ENCODE measurements at places on chromosomes 6 and 20.

GRCh38 chr6:53847796-53848314, 53.0 kb downstream of the LRRC1 start:
- no peak for DNase-seq

- DNase-seq = peak; percentile 26
Measured at GRCh38 chr6:3259491-3259958, 778 bp downstream of the PSMG4 start.

DNA sequence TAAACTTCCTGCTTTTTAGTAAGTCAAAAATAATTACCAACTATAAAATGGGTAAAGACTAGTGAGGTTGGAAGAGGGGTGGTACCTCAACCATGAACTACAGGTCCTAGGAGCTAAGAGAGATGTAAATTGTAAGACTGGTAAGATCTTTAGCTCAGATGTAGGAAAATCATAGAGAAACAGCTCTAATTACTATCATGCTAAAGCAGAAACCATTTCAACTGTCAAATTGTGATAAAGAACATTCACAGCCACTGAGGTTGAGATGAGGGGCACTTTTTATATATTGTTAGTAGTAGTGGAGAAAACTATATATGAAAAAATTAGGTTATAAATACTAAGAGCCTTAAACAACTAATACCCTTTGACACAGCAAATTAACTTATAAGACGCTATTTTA, 20.0 kb downstream of the CDK19 start:
- no peak for DNase-seq

- no peak for DNase-seq
Measured at GRCh38 chr6:23642849-23643248, 483.2 kb upstream of the NRSN1 start.

- no peak for DNase-seq
Measured at GRCh38 chr6:144335311-144335861, 50.3 kb downstream of the UTRN start.

GRCh38 chr20:6704132-6704861, 63.2 kb upstream of the BMP2 start:
- no peak for DNase-seq

GRCh38 chr6:156582509-156582992, 194.6 kb upstream of the ARID1B start:
- DNase-seq = no peak

DNA sequence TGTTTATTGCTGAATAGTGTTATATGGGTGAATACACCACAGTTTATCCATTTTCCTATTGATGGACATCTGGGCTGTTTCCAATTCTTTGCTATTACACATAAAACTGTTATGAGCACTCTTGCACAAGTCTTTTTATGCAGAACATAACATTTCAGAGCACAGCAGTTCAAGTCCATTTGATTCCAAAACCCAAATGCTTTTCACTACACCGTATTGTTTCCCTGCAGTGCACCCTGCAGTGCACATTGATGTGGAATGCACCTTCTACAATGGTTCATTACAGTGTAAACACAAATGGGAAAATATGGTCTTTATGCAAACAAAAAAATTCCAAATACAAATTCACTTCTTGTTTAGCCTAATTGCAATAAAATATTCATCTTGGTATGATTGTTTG, 3.6 kb upstream of the SLC2A12 start:
- no peak for DNase-seq

DNA sequence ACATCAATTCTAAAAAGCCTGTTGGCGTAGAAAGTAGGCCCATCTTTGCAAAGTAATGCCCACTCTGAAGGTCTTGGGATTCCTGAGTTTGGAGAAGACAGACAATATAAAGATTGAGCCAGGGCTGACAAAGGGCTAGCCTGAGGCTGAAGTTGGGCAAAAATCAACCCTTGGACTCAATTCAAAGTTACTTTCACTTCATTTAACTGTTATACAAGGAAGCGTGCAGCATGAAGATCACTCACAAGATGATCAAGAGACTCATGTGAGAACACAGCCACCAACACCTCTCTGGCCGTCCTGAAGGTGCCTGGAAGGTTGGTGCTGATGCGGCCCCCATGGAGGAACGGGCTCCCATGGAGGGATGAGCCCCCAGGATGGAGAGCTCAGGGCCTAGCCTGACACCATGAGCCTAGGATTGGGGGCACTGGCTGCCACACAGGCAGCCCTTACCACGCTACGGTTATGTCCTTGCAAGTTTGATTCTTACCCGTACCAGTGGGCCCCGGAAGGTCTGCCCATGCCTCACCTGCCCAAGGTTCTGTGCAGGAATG, 26.6 kb downstream of the FOXC1 start:
- DNase-seq = no peak

DNA sequence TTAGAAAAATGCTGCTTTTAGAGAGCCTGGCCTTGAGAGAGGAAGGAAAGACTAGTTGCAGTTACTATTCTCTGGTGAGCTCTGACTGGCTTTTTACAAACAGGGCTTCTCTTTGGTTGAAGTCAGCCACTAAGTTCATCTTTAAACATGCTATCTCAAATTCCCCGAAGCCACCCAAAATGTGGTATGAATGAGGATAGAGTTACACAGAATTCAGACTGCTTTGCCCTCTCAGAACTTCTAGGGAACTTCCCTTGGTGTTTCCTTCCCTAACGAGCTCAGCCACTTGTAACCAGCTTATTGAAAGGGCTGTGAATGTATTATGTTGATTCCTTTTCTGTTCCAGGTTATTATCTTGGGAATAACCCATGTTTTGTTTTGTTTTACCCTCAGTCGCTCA, 73.5 kb downstream of the EFHC1 start:
- DNase-seq = no peak

GRCh38 chr6:5753209-5753608, 253.5 kb downstream of the NRN1 start:
- DNase-seq = no peak

- DNase-seq = no peak
Measured at GRCh38 chr6:11069760-11070159, 23.9 kb upstream of the SMIM13 start.

- DNase-seq = no peak
Measured at GRCh38 chr6:163748036-163748435, 333.5 kb downstream of the QKI start.

- DNase-seq = no peak
Measured at GRCh38 chr6:131023834-131024504, 39.1 kb downstream of the EPB41L2 start.

GRCh38 chr6:32716396-32716795, 24.8 kb upstream of the HLA-DQA2 start:
- DNase-seq = no peak

DNA sequence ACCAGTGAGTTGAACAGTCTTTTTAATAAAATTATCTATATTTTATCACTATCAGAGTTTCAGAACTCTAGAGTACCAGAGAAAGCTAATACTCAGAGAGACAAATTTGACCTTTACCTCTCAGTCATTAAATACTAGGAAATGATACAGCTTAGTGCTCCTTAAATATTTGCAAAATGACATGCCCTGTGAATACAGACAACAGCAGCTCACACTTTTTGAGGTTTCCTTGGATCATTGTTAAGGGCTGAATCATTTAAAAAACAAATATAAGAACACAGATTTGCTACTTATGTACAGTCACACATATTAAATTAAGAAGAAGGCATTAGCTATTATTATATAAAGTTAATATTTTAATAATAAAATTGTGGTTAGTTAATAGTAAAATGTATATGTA, 1158.7 kb upstream of the EYS start:
- no peak for DNase-seq

GRCh38 chr6:67722861-67723261, 912.2 kb upstream of the ADGRB3 start:
- no peak for DNase-seq

DNA sequence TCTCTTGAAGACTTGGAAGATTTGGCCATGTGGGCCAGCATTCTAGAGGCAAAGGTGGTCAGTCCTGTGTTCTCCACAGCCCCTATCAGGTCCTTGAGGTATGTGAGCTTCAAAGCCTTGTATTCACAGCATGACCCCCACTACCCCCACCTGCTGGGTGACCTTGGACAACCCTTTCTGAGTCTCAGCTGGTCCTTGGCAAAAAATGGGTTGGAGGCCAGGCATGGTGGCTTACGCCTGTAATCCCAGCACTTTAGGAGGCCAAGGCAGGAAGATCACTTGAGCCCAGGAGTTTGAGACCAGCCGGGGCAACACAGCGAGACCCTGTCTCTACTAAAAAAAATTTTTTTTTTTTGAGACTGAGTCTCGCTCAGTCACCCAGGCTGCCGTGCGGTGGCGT, 42.6 kb downstream of the UBE2V1 start:
- DNase-seq = no peak

- no peak for DNase-seq
Measured at GRCh38 chr6:38233161-38233791, 406.5 kb downstream of the BTBD9 start.

DNA sequence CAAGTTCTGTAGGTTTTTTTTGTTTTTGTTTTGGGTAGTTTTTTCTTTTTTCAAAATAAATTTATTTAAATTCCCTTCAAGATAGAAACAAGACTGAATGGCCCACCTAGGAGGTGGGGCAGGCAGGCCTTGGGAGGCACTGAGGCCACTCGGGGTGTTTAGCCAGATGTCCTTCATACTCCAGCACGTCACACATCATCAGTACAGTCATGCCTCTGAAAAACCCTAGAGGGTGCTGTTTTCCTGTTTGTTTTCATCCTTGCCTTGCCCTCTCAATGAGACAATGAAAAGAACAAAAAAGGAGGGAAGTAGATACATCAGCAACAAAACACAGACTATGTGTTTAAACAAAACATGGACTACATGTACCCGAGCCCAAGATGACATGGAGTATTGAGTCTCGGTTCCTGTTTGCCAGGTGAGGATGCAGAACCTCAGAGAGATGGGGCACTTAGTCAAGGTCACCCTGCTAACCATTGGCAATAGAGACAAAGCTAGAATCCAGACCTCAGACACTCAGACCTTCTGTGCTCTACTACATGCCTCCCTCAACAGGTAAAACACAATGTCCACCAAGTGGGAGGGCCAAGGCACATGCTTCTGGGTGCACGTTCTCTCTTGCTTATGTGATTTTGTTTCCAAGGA, 26.8 kb upstream of the CLIC5 start:
- no peak for DNase-seq

GRCh38 chr20:44736170-44737021, 9.3 kb upstream of the KCNK15 start:
- no peak for DNase-seq

GRCh38 chr20:48721324-48722001, 106.3 kb downstream of the PREX1 start:
- DNase-seq = no peak

DNA sequence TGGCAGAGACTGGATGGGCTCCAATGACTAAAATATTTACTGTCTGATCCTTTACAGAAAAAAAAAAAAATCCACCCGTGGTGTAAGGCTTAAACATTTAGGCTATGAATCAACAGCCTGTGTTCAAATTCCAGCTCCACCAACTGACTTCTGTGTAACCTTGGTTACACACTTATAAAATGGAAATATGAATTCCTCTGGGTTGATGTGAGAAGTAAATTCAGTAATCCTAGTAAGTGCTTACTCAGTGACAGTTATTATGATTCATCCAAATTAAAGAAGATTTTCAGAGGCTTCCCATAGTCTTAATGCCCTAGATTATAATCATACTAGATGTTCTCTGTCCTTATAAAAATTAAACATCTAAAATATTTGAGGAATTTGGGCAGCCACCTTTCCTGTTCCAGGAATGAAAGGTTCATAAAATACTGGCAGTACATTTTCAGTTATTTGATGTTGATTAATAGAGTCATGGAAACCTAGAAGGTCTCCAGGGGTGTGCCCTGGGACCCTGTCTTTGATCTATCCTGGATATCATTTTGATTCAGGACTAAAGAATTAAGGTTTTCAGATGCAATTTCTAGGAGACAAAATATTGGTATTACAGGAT, 180.3 kb upstream of the ZNF217 start:
- no peak for DNase-seq

GRCh38 chr6:2522521-2522920, 228.2 kb downstream of the MYLK4 start:
- DNase-seq = no peak

DNA sequence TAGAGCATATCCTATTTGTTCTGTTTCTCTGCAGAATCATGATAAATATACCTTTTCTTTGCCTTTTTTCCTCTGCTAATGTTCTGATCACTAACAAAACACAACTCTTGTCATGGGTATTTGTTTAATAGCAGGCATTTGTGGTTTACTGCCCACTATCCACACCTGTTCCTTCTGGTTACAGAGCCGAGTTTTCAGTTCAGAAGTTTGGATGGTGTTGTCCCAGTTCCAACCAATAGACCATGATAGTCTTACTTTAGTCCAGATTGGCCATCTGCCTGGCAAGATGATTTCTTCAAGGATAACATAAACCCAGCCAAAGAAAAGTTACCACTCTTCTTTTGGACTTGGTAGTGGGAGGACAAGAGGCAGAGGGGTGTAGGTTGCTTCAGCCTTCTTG, 211.2 kb downstream of the TFAP2A start:
- DNase-seq = no peak

- no peak for DNase-seq
Measured at GRCh38 chr6:137570393-137570792, 76.2 kb upstream of the OLIG3 start.

DNA sequence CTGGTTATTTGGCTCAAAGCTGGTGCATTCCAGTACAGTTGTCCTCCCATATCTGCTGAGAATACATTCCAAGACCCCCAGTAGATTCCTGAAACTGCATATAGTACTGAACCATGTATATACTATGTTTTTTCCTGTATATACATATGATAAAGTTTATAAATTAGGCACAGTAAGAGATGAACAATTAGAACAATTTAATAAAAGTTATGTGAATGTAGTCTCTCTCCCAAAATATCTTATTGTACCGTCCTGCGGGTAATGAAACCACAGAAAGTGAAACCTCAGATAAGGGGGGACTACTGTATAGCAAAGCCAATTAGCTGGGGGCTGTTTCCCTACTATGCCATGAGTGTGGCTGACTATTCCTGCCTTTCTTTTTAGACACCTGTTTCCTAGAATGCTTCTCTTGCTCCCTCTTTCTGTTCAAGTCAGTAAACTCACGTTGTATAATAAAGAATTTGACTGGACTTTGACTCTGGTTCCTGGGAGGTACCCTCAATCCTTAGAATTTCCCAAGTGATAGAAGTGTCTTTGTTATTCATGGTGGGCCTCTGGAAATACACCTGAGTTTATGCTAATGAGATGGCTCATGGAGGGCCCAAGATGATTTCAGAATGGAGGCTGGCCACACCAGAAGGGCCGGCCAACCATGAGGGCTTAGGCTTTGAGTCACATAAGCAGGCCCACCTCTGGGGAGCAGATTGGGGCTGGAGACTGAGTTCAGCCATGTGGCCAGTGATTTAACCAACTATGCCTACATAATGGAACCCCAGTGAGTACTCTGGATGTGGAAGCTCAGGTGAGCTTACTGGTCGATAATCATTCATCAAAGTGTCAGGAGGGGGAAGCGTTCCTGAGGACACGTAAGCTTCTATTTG, 689 bp upstream of the BLOC1S5 start:
- DNase-seq = no peak

GRCh38 chr6:30154709-30155519, 6.1 kb downstream of the TRIM10 start:
- no peak for DNase-seq

DNA sequence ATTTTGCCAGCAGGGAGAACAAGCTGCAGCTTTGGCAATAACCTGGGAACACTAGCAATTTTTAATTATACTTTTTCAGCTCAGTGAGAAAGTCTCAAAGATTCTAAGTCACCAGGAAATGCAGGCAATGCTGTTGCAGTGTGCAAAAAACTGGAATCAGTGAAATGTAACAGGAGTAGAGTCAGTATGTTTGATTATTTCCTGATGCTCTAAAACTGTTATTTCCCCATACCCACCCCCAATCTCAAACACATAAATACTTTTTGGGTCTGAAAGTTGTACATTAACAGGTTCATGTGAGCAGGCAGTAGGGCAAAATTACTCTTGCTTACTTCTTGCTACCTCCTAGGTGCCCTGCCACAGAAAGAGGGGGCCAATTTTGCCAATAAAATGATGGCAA, 65.4 kb upstream of the BEND6 start:
- no peak for DNase-seq

All from activated CD4-positive, alpha-beta T cell treated with anti-CD3 and anti-CD28 coated beads for 4 hours (primary cell).